ENCODE measurements at places on chromosomes 12 and 14. TPM values are rescaled to one million over a fixed set of nuclear protein-coding genes. Genes with fewer than 3 reads are reported as not detected.

P2RX2 gene
- 1.6 TPM for polyA plus RNA-seq

ZFHX2 gene
- polyA plus RNA-seq: 0.50 TPM

RHEBL1 gene
- 2.6 TPM for polyA plus RNA-seq

DNA sequence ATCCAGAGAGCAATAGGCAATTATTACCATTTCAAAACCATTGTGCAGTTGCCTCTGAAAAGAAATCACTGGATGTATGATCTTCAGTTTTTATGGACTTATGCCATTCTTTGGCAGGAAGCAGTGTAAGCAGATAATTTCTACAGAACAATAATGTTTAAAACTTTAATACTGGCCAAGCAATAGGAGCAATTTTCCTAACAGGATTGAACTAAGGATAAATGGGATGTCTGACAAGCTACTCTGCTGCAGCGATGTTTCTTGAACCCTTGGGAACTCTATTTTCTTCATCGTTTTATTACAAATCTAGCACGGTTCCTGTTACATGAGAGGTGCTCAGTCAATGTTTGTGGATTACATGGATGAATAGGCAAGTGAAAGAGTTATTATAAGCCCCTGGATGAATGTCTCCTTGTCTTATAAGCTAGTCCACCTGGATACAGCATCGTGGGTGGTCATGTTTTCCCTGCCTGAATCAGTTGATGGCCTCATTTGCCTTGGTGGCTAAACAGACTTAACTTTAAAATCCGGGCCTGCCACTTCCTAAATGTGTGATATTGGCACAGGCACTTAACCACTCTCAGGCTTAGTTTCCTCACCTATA is 68.2 kb upstream of the MDM1 start:
- no peak for DNase-seq

TTC7B gene
- polyA plus RNA-seq: 11.0 TPM

- no peak for DNase-seq
Measured at GRCh38 chr14:91352728-91353692, 64.6 kb downstream of the CCDC88C start.

MYF6 gene
- polyA plus RNA-seq: not detected

TMEM63C gene
- polyA plus RNA-seq: 0.20 TPM

- no peak for DNase-seq
Measured at GRCh38 chr12:29735604-29736003, 48.1 kb downstream of the TMTC1 start.

- DNase-seq: no peak
Measured at GRCh38 chr12:93427779-93428564, 13.8 kb downstream of the UBE2N start.

PXN gene
- polyA plus RNA-seq: 81.3 TPM

SLC5A8 gene
- polyA plus RNA-seq: 3.4 TPM

- no peak for DNase-seq
Measured at GRCh38 chr12:45877069-45877468, 113.3 kb downstream of the SCAF11 start.

DNA sequence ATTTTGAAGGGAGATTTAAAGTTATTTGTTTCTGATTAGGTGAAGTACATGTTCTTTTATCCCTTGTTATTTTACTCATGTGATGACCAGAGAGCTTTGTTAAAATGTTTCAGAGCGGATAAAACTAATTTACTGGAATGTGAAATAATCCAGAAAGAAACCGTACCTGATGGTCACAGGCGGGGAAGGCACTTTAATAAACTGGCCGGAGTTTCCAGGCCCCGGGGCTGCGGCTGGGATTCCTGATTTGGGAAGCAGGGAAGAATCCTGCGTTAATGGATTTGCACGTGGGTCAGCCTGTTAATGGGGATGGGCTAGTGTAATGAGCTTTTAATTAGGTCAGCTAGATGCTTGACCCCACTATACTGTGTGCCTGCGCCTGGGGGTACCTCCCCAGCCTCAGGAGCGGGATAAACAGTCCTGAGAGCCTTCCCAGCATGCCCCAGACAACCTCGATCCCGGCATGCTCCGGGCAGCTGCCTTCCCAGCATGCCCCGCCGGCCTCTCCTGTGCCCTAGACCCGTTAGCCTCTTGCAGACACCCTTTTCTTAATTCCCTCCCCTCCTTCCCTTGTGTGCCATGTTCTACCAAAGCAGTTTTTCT is 208.6 kb upstream of the CDKN3 start:
- DNase-seq: no peak

FAM186B gene
- 0.17 TPM for polyA plus RNA-seq

BCDIN3D gene
- polyA plus RNA-seq: 3.4 TPM

GALNT4 gene
- polyA plus RNA-seq: 4.3 TPM

DNA sequence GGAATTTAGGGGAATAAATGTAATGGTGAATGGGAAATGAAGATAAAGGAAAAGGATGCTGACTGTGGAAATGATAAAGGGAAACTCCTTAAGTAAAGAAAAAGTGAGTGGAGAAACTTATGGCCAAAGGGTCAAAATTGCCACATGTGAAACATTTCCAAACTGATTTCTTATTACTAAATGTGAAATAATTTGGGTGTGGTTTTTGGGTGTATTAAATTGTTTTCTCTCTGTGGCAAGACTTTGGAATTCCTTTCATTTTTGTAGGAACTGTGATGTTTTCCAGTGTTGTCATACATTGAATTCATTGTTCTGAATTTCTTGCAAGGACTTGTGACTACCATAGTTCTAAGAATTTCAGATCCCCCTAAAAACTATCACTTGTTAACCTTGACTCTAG is 1891.5 kb upstream of the SEL1L start:
- no peak for DNase-seq

DNA sequence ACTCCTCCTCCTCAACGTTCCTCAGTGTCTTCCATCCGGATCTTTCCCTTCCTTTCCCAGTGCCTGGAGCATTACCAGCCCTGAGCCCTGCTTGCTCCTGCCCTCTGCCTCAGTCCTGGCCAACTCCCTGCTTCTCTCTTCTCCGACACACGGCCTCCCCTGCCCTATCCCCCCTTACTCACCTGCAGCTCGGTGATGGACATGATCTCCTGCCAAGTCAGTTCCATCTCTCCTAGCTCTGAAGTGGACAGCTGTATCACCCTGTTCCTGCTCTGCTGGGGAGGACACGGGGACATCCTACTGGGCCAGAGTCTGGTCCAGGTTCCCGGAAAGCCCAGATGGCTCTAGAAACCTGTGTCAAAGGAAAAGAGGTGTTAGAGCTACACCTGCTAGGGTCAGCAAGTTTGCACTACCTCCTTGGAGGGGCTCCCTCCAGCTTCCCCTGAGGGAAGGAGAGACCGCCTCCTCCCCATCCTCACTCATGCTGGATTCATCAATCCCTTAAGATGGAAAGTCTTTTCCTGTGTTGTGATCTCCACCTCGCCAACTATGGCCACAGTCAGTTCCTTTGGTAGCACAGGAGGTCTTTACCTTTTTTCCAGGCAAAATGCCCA is 5.8 kb downstream of the NFE2 start:
- no peak for DNase-seq

- DNase-seq: no peak
Measured at GRCh38 chr14:40222996-40223395, 790.8 kb upstream of the FBXO33 start.

DNA sequence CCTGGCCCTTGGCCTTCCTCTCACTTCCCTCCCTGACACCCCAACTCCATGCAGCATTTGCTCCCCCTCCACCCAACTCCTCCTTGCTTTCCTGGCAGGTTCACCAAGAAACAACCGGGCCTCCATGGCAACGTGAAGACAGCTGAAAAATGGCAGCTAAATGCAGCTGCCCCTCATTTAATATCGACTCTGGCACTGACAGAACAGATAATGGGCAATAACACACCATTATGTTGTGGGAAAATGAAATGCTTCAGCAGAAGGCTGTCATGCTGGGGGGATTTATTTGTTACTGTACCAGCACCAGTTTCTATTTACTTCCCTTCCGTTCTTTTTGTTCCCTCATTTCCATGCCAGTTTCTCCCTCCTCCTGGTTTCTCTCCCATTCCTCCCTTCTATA is 440.8 kb downstream of the NRXN3 start:
- DNase-seq: no peak

DNA sequence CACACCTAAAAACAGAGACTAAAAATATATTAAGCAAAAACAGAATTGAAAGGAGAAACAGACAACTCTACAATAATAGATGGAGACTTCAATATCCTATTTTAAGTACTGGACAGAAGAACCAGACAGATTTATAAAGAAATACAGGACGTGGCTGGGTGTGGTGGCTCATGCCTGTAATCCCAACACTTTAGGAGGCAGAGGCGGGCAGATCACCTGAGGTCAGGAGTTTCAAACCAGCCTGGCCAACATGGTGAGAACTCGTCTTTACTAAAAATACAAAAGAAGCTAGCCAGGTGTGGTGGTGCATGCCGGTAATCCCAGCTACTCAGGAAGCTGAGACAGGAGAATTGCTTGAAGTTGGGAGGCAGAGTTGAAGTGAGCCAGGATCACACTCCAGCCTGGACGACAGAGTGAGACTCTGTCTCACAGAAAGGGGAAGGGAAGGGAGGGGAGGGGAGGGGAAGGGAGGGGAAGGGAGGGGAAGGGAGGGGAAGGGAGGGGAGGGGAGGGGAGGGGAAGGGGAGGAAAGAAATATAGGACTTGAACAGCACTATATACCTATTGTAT is 53.0 kb downstream of the CDK17 start:
- DNase-seq: no peak

- peak; percentile 83 for DNase-seq
Measured at GRCh38 chr14:64569138-64569631, 19.4 kb downstream of the PPP1R36 start.

DNA sequence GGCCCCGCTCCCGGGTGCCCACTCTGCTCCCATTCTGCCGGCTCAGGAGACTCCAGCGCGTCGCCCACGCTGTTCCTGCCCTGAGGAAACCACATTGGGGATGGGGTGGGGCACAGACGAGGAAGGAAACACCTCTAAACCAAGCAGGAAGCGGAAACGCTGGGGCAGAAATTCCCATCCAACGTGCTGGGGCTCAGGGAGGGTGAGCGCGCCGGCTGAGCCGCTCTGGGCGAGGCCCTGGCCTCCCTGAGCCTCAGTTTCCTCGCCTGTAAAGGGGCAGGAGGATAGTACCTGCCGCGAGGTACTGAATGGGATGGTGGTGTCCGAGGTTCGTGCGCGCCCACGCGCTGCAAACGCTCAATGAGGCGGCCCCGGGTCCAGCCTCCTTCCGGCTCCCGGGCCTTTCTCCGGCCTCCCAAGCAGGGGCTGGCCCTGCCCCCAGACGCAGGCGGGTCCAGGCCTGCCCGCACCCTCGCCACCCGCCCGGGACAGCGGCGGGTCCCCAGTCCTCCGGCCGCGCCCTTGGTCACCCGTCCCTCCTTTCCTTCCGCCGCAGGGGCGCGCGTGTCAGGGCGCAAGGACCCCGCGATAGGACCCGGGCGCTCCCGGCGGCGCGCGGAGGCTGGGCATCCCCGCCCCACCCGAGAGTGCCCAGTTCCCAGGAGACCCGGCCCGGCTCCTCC is 673 bp downstream of the BEGAIN start:
- peak; percentile 23 for DNase-seq

TMEM132C gene
- polyA plus RNA-seq: 0.35 TPM

GRCh38 chr12:132356691-132357622 is 27.6 kb upstream of the GALNT9 start:
- DNase-seq: peak; percentile 91

DNA sequence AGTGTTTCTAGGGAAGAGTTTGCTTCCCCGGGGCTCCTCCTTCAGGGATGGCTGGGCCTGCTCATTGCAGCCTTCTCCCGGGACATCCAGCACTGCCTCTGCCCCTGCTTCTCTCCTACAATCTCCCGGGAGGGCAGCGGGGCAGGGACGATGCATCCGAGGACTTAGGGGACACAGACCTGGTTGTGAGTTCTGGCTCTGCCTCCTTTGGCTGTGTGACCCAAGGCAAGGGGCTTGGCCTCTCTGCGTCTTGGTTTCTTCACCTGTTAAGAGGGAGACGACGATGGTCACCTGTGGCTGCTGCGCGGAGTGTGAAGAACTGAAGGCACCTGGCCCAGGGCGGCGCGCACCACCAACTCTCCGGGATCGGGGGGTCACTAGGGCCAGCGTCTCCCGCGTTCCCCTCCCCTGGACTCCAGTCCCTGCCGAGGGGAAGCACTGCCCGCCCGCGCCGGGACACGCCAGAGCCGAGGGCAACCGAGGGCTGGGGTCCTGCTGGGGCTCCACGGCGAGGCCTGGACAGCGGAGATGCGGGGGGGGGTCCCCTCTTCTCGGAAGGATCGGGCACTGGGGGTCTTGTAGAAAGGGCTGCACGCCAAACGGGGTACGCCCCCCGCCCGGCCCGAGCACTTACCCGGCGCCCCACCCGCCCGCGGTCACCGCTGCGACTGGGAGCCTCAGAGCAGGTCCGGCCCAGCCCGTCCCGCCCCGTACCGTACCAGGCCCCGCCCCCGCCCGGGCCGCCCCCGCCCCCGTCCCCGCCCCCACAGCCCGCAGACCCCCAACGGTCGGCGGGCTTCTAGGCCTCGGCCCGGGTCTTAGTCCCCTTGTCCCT is at the start of gene HVCN1:
TSS of gene HVCN1 (minus strand) at position 670 of the 835 bp plus-strand sequence. CDS start 5,870 bp downstream, outside the sequence.
- peak; percentile 12 for DNase-seq

- DNase-seq: no peak
Measured at GRCh38 chr14:52936437-52936836, 14.4 kb downstream of the FERMT2 start.

TPH2 gene
- not detected for polyA plus RNA-seq

DNA sequence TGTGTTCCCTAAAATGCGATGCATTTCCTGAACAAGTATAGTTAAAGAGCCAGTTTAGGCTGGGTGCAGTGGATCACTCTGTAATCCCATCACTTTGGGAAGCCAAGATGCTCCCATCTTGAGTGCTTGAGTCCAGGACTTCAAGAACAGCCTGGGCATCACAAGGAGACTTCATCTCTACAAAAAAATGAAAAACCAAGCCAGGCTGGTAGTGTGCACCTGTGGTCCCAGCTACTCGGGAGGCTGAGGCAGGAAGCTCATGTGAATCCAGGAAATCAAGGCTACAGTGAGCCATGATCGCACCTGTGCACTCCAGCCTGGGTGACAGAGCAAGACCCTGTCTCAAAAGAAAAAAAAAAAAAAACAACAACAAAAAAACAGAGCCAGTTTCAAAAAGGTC is 26.3 kb downstream of the HECTD1 start:
- DNase-seq: no peak

DNA sequence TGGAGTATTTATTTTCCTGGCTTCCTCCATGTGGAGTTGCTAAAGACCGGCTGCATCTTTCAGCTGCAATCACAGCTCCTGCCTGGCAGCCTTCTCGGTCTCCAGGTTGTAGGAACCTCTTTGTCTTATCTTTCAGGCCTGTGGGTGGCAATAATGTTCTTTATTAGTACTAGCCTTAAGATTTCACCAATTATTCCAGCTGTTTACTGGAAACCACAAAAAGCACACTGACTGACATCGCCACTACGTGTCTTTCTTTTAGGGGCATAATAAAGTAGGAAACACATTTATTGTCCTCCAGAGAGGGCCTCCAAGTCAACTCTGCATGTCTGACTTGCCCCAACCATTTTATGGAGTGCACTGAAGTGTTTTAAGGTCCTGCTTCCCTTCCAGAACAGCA is 1116.5 kb upstream of the TMEM132C start:
- no peak for DNase-seq

GRCh38 chr12:113103756-113104450 is 31.7 kb downstream of the RASAL1 start:
- DNase-seq: no peak

Measured in lung (tissue), 17 donors.